ENCODE measurements at places on chromosomes 3 and 15.
A peak's percentile ranks its signal among the peaks of the same experiment; 100 is the strongest.

- peak; percentile 4 for DNase-seq
Measured at GRCh38 chr3:132554437-132554836, 42.6 kb upstream of the ACKR4 start.

DNA sequence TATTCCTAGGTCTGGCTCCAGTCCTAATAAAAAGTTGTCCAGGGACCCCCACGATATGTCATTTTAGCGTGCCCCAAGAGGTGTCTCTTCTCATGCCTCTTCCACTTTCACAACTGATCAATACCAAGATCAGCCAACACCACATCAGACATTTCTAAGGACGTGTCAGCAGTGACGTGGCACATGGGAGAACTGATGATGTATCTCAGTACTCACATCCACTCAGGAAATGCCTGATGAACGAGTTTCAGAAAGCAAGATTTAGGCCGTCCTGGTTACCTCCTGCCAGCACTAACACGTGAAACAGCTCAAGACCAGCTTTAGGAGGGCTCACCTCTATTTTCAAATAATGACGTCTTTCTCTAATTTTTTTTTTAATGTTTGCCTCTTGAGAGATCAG, 19.6 kb downstream of the VGLL4 start:
- DNase-seq, result no peak

- DNase-seq, result no peak
Measured at GRCh38 chr3:130517602-130518001, 625 bp downstream of the COL6A6 start.

- no peak for DNase-seq
Measured at GRCh38 chr3:41424543-41425300, 225.4 kb downstream of the CTNNB1 start.

DNA sequence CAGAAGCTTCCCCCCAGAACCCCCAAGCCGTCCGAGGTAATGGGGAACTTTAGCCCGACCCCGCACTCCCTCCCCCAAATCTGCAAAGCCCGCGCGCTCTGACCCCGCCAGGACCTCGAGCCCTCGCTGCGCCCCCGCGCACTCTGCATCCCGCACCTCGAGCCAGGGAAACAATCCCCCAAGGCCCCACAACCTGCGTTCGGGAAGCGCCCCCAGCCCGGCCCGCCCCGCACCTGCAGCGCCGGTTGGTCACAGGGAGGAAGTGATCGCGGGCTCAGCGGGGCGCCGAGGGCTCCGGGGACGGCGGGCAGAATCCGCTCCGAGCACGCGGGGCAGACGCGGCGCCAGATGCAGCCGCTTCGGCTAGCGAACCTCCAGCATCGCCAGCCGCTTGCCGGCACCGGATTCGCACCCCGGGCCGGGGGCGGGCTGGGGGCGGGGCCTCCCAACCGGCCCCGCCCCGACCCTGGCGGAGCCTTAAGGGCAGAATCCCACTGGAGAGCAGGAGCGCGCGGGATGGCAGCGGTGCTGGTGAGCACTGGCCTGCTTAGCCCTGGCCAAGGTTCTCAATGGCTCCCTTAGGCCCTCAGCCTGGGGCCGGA, at the start of gene CAMKV:
CAMKV (minus strand) TSS at position 382 of the 602 bp plus-strand sequence. CDS start 7,518 bp downstream, outside the sequence.
- DNase-seq, result no peak

DNA sequence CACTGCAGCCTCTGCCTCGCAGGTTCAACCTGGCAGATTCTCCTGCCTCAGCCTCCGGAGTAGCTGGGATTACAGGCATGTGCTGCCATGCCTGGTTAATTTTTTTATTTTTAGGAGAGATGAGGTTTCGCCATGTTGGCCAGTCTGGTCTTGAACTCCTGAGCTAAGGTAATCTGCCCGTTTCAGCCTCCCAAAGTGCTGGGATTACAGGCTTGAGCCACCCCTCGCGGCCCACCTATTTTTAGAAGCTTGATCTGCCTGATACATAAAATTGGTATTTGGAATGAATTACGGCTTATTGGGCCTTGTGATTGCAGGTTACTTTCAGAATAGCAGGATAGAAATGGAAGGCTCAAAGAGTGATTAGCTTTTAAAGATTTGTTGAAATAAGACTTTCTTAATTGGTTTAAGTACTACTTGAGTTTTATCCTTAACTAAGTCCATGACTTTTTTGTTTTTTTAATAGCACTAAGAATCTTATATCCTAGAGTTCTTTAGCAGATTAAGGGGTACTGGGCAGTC, 25.0 kb downstream of the GMPS start:
- no peak for DNase-seq

- no peak for DNase-seq
Measured at GRCh38 chr3:190534986-190535385, 21.1 kb downstream of the IL1RAP start.

DNA sequence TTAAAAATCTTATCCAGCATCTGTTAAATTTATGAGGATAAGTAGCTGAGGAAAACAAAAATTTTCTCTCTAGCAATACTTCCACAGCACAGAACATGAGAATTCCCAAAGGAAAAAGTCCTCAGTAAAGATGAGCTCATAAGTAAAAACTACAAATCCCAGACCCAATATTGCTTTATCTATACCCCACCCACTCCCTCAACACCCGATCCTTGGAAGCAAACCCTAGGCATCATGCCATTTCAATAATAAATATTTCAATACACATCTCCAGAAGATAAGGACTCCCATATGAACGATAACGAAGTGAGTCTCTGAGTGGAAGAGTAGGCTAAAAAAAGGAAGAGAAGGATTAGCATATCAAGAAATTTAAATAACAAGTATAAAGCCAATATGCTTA, 8.3 kb upstream of the PRR20G start:
- no peak for DNase-seq

GRCh38 chr3:184361932-184362667, 590 bp downstream of the POLR2H start:
- peak; percentile 80 for DNase-seq

- no peak for DNase-seq
Measured at GRCh38 chr15:74903676-74904075, 3.0 kb downstream of the FAM219B start.

DNA sequence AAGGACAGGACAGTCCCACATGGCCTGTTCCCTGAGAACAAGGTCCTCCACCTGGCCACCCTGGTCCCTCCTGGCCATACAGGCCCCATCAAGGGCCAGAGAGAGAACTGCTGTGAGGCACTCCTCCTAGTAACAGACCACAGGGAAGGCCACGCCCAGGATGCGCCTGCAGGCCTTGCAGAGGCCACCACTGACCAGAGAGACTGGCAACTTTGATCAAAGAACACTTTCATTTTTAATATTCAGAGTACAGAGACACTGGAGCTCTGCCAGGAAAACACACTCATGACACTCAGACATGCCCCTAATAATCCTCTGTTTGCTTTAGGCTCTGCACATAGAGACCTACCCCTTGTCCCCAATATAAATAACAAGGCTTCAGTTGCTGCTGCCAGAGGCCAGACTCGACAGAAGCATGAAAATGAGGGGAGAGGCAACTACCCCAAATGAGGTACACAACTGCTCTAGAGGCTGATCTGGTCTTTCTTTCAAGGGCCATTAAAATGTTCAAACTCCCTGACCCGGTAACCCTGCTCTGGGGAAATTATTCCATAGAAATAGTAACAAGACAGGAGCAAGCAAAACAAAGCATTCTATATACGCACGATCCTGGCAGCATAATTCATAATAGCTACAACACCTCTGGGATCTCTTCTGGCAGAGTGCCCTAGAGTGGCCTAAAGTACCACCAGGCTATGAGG, 44.8 kb downstream of the CCDC12 start:
- DNase-seq, result peak; percentile 86

- DNase-seq, result no peak
Measured at GRCh38 chr3:59658866-59659265, 609.0 kb upstream of the CFAP20DC start.

GRCh38 chr3:173395073-173395411, 2.5 kb upstream of the NLGN1 start:
- DNase-seq, result peak; percentile 49

DNA sequence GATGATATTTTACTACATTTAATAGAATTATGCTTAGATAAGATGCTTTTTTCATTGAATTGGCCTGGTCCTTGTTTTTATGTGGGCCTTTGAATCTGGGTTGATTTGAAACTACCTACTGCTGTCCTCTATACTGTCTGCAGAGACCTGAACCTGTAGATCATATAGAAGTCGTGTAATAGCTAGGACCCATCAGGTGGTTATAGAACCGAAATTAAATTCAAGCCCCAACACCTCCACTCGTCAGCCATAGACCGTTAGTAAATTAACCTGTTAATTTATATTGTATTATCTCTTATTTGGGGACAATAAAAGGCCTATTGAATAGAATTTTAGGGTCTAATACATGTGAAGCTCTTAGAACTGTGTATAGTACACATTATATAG, 108.4 kb downstream of the MBNL1 start:
- DNase-seq, result no peak

- DNase-seq, result peak; percentile 65
Measured at GRCh38 chr3:64011685-64012084, 11.6 kb downstream of the PSMD6 start.

DNA sequence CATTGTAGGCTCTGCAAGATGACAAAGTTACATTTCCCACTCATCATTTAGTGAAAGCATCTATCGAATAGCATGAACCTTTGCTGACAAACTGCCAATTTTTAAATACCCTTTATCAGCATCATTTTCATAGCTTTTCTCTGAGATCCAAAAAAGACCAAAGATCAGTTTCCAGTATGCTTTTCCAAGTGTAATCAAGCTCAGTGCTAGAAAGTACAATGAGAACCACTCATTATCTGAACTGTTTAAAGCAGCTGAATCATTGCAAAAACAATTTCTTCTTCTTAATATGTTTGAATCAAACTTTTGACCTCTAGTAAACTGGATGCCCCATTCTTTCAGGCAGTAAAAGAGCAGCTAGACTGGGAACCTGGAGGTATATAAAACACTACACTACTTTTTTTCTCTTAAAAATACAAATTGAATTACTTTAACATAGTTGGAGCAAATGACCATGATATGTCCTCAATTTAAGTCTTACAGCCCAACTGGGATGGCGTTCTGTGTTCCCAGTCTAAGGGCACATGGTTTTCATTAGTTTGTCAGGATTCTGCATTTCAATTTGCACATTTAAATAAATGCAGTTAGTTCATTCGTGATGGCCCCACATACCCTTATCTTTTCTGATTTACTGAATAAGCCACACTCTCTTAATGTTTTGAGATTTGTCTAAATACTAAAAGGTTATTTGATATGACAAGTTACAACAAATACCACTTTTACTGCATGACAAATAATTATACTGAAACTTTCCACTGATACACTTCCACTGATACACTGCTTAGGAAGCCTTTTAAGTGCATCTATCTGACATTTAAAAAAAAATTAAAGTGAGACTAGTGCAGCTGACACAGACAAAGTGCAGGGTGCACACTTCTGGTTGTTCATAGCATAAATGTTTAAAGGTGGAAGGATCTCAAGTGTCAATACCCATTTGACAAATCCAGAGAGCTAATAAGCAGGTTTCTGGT, 146.0 kb upstream of the FRMD4B start:
- no peak for DNase-seq

- DNase-seq, result no peak
Measured at GRCh38 chr15:101488300-101489164, 975 bp downstream of the PCSK6 start.

GRCh38 chr15:42848846-42849245, 71.7 kb downstream of the TTBK2 start:
- DNase-seq, result no peak

DNA sequence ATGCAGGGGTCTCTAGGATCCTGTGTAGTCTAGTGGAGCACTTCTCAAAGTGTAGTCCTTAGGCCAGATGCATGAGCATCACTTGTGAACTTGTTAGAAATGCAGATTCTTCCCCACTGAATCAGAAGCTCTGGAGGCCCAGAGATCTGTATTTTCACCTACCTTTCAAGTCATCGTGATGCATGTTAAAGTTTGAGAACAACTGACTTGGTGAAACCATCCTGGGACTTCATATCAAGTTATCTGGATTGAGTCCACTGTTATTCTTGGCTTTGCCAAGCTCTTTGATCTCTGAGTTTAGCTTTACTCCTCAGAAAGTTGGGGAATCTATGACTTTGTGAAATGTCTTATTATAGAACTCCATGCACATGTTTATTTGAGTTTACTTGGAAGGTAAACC, 78.5 kb downstream of the ARNT2 start:
- peak; percentile 32 for DNase-seq

GRCh38 chr3:111802163-111802625, 56.9 kb upstream of the PHLDB2 start:
- peak; percentile 79 for DNase-seq

GRCh38 chr15:94840794-94841783, 609.7 kb downstream of the MCTP2 start:
- peak; percentile 37 for DNase-seq

DNA sequence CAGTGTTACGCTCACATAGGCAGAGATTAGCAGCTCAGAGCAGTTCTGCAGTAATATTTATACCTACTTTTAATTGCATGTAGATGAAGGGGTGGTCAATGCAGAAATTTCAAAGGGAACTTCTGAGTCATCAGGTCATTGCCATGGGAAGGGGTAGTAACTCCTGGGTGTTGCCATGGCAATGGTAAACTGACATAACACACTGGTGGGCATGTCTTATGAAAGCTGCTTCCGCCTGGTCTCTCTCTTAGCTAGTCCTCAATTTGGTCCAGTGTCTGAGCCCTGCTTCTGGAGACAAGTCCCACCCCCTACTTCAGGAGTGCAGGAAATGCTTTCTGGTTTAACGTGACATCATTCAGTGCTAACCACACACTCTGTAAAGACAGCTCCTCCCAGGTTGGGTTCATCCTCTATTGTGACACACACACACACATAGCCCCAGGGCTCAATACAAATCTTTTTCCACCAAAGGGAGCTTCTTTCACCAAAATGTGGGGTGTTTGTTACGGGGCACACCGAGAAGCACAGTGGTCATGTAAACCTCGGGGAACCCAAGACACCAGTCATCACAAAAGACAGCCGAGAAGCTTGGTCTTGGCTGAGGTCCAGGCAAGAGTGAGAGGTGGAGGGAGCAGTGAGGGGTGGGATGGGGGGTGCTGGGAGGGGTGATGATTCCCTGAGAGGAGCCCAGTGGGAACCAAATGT, 74.5 kb downstream of the TLE3 start:
- DNase-seq, result peak; percentile 98

- no peak for DNase-seq
Measured at GRCh38 chr3:123157209-123157597, 44.5 kb upstream of the SEC22A start.

- DNase-seq, result no peak
Measured at GRCh38 chr3:146511402-146512134, 32.8 kb downstream of the PLSCR1 start.

DNA sequence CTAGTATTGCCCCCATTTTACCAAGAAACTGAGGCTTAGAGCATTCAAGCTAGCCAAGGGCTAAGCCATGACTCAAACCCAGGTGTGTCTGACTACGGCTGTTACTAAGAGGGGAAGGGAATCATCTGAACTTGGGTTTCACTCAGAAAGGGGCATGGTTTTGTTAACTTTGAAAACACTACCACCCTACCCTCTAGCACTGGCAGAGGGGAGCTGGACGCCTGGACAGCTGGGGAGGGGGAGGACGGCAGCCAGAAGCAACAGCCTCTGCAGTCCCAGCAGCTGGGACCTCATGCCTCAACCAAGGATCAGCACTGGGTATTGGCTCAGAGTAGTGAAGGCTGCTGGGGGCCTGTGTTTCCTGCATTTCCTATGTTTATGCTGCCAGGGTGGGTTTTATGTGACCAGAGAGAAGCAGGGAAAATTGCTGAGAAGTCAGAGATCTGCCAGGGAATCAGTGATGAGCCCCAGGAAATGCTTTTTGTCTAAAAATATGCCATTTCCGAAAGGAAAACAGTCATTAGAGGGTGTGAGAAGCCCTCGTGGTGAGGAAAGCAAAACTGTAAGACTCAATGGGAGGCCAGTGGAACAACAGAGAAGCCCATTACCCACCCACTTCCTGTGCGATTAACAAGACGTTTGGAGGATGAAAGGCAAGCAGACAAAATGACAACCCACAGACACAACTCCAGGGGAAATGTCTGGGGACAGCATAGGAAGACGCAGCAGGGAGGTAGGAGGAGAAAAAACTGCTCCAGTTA, 41.2 kb downstream of the LIPC start:
- DNase-seq, result peak; percentile 62

All from RPMI7951 (cell line).